Motor neuron (in vitro differentiated cells): ENCODE measurements at places on chromosomes 1 and 21. TPM values are rescaled to one million over a fixed set of nuclear protein-coding genes. Genes with fewer than 3 reads are reported as not detected.

- no peak for ATAC-seq
These were observed 1.2 kb upstream of the PTTG1IP start for GRCh38 chr21:44874497-44875315.

HHIPL2 gene
- total RNA-seq = 6.1 and 6.9 TPM in 2 replicates

DNA sequence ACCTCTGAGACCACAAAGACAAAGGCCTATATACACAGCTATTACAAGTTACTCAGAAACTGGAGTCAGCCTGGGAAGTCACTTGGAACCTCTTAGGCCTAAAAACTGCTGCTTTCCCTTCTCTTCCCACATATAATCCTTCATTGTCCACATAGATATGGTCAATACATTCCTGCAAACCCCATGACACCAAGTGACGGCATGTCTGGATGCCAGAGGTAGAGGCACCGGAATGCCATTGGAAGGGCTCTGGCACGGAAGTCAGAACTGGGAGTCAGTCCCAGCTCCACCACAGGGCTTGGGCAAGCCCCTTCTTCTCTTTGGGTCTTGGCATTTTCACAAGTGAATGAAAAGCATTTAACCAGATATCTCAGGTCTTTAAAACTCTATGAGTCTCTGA is 204.7 kb downstream of the MATN1 start:
- ATAC-seq = no peak

DNA sequence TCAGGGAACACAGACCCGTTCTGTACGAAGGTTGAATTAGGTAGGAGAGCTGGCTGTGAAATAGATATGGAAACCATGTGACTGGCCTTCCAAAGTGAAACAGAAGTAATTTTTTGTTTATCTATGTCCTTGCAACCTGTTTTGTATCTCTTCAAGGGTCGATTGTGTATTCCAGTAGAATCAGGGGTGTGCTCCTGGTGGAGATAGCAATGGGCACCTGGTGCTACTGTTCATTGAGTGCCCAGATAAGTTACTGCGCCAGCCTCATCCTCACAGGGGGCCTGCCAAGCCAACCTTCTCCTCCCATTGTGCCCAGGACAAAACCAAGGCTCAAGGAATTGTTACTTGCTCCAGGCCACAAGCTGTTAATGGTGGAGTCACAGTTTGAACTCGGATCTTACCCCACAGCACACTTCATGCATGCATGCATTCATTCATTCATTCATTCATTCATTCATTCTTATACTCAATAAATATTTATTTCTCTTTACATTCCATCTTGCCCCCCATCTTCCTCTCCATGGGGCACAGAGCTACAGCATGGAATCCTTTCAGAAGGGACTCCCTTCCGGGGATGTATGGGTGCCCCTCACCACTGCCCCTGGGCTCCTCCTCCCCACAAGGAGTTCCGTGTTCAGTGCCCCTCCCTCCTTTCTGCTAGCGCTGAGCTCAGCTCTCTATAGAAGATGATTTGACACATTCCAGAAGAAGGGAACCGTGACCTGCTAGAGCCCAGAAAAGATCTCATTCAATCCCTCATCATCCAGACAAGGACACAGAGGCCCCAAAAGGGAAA is 24.0 kb downstream of the ADORA1 start:
- ATAC-seq = peak; percentile 43

- ATAC-seq = no peak
These were observed 144.0 kb downstream of the LEPR start for GRCh38 chr1:65564493-65564892.

DNA sequence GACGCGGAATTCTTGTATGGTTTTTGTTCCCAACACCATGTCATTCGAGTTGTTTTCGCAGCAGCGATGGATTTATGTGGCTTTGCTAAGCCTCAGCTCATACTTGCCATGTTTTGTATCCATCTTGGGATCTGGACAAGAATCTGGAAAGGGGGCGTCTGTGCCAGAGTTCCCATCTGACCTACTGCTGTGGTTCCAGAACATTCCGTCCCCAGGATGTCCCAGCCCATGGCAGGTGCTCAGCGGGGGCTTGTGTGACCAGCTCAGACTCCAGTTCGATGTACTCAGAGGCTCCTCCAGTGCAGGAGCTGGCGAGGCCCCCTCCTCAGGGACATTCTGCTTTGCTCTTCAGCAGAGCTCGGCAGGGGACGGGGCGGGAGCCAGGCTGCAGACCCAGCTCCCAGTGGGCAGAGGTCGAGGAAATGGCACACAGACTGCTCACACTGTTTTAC is 24.0 kb upstream of the ADARB1 start:
- no peak for ATAC-seq
